ENCODE measurements at places on chromosomes 5 and 9. TPM values are rescaled to one million over a fixed set of nuclear protein-coding genes. Genes with fewer than 3 reads are reported as not detected.

Gene OGN
- not detected for total RNA-seq

Gene IRF1
- total RNA-seq, result 33.7 TPM

Gene PPP3R2
- not detected for total RNA-seq

Gene FBP2
- total RNA-seq, result not detected

Gene SLC6A7
- total RNA-seq, result not detected

Gene MARCOL
- not detected for total RNA-seq

All from A549 treated with GW870086 at 1 μM for 4 hours (cell line).